Activated CD8-positive, alpha-beta memory T cell treated with anti-CD3 and anti-CD28 coated beads for 24 hours (primary cell): ENCODE measurements at places on chromosomes 5 and 9.
A peak's percentile ranks its signal among the peaks of the same experiment; 100 is the strongest.

DNA sequence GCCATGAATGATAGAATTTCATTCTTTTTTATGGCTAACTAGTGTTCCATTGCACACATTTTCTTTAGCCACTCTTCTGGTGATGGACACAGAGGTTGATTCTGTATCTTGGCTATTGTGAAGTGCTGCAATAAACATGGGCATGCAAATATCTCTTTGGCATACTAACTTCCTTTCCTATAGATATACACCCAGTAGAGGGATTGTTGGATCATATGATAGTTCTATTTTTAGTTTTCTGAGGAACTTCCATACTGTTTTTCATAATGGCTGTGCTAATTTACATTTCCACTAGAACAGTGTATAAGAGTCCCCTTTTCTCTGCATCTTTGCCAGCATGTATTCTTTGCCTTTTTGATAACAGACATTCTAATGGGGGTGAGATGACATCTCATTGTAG lies 50.4 kb upstream of the CDK5RAP2 start:
- DNase-seq: no peak

DNA sequence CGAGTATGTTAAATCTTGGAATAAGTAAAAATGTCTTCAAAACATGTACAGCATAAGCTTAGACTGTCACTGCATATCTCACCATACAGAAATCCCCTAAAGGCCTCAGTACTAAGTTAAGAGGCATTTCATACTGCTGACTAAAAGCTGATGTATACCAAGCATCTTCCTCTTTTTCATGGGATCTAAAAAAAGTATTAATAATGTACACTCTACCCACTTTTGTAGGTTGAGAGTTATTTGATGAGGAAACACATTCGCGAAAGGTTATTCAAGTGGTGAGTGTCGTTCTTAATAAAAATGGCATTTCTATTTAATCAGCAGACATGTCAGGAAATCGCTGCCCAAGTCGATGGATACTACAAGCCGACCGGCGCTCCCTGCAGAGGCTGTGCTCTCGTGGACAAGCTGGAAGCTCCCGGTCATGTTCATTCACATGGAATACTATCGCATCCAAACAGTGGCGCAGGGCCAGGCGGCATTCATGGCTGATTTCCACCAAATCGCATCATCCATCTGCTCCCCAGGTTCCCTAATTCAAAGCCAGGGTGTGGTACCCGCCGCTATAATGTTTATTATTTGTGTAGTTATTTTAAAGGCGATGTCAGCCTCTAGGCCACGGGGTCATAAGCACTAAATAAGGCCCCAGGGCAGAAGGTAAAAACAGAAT lies 724 bp downstream of the SGTB start:
- DNase-seq: peak; percentile 71

- DNase-seq: peak; percentile 85
Measured at GRCh38 chr9:135602789-135603481, 36.4 kb downstream of the GLT6D1 start.

DNA sequence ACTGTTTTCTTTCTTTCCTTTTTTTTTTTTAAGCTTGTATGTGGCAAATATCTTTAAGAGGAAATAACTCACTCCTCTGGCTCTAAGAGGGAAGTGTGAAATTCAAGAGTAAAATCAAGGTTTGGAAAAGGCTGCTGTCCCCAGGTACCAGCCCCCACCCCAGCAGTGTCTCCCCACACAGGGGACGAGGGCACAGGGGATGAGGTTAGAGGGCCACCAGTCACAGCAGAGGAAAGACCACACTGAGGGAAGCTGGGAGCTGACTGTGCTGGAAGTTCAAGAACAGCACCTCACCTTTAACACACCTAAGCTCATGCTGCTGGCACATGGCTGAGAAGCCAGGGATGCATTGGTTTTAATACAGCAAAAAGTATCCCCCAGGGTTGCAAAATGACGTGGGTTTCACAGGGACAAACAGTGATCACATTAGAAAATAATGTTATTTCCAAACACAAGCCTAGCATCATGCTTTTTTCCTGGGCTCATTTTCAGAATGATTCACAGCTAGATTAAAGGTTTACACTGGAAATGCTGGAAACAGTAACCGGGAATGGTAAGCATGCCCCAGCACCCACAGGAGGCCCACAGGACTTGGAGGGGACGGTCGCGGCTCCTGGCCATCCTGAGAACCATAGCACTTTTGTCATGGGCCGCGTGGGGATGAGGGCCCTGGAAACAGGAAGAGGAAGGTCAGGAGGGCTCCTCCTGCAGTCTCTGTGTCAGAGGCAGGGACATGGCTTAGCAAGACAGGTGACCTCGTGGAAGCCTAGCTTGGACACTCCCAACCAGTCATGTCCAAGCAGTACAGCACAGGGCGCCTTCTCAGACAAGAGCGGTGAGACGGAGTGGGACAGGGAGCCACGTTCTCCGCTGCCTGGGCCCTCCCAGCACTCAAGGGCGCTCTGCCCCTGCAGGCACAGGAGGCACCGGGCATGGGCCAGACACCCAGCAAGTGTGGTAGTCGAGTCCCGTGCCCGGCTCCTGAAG lies 6.9 kb downstream of the LPCAT1 start:
- peak; percentile 52 for DNase-seq
